Stimulated activated CD8-positive, alpha-beta memory T cell treated with anti-CD3 and anti-CD28 coated beads, Interleukin-2, amount 100 ng/mL, for 48 hours (primary cell): ENCODE measurements at places on chromosomes 12 and 14.

DNA sequence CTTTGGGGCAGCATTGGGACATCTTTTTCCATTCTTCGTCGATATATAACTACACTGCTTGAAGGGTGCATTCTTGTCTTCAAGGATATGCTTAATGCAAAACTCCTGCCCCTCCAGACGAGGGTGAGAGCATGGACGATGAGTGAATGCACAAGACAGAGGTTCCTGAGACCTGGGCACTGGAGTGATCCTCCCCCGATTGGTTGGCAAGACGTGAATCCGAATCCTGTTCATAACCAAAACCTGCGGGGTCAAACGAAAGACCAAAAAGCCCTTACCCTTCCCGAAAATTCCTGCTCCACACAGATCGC lies 684 bp downstream of the KANSL2 start:
- DNase-seq: no peak

GRCh38 chr12:88743946-88744685 lies 163.8 kb upstream of the KITLG start:
- DNase-seq: no peak

GRCh38 chr12:66321435-66321834 lies 19.1 kb downstream of the HELB start:
- DNase-seq: no peak

DNA sequence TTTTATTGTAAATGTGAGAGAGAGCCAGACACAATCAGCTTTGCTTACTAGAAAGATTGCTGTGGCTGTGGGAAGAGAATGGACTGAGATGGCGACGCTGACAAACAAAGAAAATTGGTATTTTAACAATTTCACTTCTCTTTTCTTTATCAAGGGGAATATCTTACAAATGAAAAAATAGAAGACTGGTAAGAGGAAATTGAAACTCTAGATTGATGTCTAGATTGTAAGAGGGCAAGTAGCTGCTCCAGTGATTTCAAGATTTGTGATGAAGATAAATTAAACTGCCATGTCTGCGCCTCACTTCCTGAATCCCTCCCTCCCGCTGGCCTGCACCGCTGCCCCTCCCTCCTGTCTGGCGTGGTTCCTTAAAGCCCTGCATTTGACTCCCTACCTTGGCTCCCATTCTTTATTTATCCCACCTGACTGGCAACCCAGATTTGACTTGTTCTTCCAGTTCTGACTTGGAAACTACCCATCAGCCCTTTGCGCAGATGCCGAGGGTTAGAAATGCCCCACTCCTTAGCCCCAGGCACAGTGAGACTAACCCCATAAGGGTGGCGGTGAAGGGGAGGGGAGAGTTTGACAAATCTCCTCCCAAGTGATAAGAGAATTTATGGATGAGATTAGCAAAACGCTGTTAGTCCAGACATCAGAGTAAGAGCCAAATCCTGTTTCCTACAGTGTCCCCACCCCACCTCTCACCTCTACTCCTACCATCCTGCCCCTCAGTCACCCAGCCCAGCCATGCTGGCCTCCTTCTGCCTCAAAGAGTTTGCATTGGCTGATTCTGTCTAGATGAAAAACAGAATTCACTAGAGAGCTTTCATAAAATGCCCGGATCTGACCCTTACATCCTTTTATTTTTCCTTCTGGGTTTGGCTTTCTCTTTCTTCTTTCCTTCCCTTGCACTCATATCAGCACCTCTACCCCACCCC lies 125.3 kb upstream of the ATF7IP start:
- DNase-seq: no peak

GRCh38 chr14:101602466-101602840 lies 41.2 kb downstream of the DIO3 start:
- DNase-seq: no peak

DNA sequence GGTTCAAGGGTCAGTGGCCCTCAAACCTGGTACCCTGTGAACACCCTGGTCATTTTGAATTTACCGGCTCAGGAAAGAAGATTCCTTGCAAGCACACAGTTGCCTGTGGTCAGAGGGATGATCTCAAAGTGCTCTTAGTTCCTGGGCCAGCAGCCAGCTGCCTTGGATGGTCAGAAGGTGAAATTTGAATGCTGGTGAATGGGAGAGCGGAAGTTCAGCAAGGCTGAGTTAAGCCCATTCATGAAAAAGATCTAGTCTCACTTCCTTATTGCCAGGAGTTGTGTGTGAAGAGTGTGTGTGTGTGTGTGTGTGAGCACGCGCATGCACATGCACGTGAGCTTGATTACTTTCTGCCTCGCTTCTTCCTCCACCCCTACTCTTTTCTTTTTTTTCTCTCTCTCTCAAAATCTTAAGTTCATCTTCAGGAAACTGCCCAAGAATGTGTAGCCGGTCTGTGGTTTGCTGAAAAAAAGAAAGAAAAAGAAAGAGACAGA lies 155.5 kb upstream of the CCND2 start:
- DNase-seq: no peak

DNA sequence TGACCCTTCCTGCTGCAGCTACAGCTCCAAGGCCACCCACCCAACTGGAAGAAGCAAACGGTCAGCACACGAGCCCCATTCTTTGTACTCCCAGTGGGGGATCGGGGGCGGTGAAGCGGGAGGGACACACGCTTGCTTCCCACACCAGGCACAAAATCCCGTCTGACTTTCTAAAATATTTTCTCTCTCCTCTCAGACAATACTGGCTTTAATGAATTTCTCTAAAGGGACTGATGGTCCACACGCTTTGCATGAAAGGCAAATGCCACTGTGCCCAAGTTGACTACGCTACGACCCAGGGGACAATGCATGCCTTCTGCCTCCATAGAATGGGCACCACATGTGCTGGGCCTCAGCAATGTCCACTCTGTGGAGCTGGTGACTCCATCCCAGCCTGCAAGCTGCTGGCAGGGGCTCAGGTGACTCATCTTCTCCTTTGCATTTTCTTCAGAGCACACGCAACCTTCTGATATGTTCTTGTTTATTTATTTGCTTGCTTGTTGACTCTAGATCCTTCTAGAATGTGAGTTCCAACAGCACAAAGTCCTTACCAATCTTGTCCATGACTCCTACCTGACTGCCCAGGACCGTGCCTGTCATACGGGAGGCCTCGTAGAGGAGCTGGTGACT lies 15.6 kb downstream of the SYNE3 start:
- no peak for DNase-seq

GRCh38 chr14:75417674-75418073 lies 10.1 kb upstream of the JDP2 start:
- no peak for DNase-seq

DNA sequence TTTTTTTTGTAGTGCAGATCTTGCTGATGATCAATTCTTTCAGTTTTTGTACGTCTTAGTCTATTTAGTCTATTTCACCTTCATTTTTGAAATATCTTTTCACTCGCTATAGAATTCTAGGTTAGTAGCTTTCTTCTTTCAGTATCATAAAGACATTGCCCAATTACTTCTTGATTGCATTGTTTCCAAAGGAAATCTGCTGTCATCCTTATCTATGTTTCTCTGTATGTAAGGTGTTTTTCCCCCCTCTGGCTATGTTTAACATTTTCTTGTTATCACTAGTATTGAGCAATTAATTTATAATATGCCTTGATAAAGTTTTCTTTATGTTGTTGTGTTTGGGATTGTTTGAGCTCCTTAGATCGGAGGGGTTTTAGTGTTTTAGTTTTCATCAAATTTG lies 171.9 kb downstream of the BMP4 start:
- no peak for DNase-seq

DNA sequence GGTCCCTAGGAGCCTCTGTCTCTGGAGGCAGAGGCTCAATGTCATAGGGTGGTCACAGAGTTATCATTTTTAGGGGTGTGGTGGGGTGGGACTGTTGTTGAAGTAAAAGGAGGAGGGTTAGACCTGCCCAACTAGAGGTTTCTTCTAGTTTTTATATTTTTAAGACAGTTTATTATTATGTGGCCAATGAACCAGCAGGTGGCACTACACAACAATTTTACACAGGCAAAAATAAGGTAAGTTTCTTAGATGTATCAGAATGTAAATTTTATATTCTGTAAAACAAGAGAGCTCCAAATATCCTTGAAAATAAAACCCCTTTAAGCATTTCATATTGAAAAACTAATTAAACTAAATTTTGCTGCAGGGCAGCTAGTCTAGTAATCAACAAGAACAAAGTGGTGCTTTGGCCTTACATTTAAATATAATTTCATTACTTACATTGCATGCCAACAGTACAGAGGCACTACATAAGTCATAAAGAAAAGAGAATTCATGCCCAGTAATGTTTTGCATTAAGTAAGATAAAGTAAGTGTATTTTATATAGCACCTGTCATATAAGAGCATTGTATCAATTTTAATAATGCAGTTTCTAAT lies 22.2 kb upstream of the OVCH1 start:
- no peak for DNase-seq

DNA sequence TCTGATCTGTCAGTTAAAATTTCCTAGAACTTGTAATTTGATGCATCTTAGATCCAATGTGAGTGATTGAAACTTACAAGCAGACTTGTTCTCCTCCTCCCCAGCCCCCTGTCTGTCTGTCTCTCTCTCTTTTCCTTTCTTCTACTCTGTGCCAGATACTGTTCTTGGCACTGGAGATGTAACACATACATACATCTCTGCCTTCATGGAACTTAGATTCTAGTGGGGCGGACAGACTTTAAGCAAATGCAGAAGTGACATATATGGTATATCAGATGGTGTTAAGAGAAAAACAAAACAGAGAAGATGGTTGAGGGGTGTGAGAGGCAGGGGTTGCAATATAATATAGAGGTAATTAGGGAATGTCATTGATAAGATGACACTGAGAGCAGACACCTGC lies 6.6 kb downstream of the CHST11 start:
- DNase-seq: no peak

- DNase-seq: no peak
Measured at GRCh38 chr14:58746261-58746660, 108.5 kb downstream of the DACT1 start.

DNA sequence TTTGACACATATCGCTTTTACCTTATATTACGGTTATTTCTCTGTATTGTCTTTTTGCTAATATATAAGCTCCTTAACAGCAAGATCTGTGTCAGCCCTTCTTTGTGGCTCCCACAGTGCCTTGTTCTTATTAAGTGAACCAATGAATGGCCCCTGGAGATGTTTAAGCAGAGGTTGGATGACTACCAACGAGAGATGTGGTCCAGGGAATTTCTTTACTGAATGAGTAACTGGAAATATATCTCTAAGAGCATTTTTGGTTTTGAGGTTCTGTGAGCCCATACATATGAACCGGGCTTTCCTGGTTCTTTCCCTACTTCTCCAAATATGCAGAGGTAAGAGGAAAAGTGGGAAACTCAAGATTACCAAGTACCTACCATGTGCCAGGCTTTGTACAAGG lies 23.5 kb downstream of the CALCOCO1 start:
- DNase-seq: no peak

- DNase-seq: no peak
Measured at GRCh38 chr12:41053046-41053445, 135.1 kb upstream of the PDZRN4 start.

GRCh38 chr12:31951008-31951407 lies 8.2 kb upstream of the RESF1 start:
- no peak for DNase-seq

GRCh38 chr14:34386865-34387485 lies 75.1 kb downstream of the SPTSSA start:
- no peak for DNase-seq

DNA sequence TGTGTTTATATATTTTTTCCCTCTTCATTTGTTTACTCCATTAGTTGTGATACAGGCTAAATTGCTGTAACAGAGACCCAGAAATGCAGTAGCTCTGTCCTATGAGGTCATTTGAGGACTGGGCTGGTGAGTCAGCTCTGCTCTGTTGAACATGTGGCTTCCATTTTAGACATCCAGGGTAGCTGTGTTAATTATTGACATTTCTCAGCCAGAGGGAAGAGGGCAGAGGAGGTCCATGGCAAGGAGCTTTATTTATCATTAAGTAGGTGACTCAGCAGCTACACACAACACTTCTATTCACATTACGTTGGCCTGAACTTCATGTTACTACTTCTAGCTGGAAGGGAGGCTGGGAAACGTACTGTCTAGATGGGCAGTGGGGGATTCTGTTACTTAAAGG lies 85.4 kb downstream of the PTCSC3 start:
- DNase-seq: no peak

DNA sequence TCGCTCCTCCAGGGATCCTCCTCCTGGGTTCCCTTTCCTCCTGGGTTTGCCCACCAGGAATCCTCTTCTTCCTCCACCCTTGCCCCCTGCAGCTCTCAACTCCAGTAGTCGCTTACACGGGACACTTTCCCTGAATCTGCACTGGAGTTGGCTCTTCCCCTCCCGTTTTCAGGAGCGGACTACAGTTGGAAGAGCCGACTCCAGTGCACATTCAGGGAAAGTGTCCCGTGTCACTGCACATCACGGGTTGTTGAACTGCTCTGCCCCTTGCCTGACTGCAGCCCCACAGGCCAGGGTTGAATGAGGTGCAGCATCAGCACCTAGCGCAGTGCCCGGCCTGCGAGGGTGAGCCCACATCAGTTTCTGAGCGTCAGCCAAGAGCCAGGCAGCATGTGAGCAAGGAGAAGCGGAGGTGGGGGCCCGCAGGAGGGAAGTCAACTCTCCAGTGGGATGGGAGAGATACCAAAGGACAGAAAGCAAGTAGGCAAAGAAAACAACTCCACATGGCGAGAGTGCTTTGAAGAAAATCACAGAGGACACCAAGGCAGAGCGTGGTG lies 13.1 kb downstream of the RAPGEF3 start:
- no peak for DNase-seq

DNA sequence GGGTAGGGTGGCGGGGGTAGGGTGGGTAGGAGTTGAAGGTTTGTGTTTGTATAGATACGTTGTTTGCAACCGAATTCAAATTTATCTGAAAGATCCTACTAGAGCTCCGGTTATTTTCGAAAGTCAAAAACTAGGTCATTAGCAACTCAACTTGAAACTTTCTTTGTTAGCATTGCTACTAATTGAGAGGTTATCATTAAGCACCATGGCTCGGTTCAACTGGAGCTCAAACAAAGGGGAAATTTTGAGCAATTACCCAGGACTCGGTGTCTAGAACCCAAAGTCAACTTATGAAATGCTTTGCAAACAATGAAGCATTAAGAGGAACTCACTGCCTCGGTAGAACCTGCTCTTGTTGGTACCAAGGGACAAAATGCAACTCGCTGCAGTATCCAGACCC lies 207.7 kb downstream of the BCAT1 start:
- DNase-seq: no peak

DNA sequence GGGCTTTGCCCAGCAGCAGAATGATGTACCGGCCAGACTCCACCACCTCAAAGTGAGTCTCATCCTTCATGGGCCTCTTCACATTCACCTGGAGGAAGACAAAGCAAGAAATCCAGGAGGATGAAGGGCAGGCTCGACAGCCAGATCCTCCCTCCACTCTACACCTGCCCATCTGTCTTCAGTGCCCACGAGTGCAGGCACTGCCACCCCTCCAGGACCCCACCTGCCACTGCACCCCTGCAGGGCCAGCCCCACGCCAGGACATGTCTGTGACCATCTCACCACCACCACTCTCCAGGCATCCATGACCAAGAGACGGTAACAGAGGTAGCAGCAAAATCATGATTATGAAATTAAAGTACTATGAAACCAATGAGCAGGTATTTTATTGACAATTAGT lies 84.3 kb upstream of the ANO2 start:
- no peak for DNase-seq
